Upper lobe of right lung (tissue), 1 donor: ENCODE measurements at places on chromosomes 1 and 21.

DNA sequence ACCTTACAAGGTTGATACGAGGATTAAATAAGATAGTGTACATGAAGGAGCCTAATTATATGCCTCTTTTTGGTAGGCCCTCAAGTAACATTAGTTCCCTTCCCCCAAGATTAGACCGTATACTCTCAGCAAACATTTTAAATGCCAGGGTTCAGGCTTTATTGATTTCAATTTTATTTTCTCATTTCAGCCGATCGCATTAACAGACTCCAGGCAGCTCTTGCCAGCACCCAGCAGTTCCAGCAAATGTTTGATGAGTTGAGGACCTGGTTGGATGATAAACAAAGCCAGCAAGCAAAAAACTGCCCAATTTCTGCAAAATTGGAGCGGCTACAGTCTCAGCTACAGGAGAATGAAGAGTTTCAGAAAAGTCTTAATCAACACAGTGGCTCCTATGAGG is 104.4 kb upstream of the BMP8A start:
- no peak for DNase-seq

- DNase-seq = no peak
Observed at GRCh38 chr21:35028451-35028978, 20.6 kb downstream of the RUNX1 start.

DNA sequence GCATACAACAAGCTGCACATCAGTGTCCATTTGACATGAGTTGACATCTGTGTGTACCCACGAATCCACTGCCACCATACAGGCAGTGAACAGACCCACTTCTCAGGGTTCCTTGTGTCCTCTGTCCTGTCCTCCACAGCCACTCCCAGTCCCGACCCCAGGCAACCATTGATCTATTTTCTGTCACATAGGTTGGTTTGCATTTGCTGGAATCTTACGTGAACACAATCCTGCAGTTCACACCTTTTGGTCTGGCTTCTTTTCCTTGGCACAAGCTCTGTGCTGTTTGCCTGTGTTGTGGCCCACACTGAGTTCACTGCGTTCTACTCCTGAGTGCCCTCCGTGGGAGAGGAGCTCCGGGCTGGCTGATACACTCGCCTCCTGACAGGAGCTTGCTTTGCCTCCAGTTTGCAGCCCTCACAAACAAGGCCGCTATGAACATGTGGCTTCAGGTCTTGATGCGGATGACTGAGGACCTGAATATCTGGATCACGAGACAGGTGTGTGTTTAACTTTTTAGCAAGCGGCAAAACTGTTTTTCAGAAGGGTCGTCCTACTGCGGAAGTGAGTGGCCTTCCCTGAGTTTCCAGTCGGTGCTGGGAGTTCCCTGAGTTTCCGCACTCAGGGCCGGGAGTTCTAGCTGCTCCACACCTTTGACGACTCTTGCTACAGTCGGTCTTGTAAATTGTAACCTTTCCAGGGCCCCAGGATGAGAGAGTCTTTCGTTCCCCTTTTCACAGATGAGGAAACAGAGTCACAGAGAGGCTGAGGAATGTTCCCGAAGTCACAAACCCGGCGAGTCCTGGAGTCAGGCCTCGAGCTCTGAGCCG is 13.0 kb upstream of the COL18A1 start:
- DNase-seq = peak; percentile 28

DNA sequence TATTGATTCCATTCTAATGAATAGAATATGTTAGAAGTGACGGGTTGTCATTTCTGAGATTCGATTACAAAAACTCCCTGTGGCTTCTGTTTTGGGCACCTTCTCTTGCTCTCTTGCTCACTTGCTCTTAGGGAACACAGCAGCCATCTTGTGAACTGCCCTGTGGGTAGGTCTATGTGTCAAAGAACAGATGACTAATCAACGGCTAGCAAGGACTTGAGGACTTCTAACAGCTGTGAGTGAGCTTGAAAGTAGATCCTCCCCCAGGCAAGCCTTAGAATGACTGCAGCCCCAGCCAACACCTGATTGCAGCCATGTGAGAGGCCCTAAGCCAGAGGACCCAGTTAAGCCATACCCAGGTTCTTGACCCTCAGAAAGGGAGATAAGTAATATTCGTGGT is 49.3 kb downstream of the AZIN2 start:
- no peak for DNase-seq

DNA sequence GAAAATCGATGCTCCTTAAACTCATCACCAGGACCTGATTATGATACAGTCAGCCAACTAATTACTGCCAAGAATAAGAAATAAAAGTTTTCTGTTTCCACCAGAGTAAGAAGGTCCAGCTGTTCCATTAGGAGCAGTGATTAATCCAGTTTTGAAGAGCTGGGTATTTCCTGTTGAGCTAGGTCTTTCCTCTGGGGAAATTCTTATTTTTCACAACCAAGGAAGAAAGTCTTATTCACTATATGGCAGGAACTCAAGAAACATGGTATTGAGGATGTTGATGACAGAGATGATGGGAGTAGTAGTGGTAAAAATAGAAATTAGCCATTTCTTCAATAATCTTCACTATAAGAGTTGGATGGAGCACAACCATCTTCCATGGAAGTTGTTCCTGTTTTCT is 374.6 kb upstream of the RUNX1 start:
- DNase-seq = no peak

GRCh38 chr1:67708606-67709005 is 23.6 kb downstream of the GADD45A start:
- no peak for DNase-seq

DNA sequence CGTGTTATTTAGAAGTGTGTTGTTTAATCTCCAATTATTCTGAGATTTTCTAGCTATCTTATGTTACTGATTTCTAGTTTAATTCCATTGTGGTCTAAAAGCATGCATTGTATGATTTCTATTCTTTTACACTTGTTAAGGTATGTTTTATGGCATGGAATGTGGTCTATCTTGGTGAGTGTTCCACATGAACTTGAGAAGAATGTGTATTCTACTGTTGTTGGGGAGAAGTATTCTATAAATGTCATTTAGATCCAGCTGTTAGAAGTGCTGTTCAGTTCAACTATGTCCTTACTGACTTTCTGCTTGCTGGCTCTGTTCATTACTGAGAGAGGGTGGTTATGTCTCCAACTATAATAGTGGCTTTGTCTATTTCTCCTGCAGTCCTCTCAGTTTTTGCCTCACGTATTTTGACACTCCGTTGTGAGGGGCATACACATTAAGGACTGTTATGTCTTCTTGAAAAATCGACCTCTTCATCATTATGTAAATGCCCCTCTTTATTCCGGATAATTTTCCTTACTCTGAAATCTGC is 12.0 kb upstream of the PLA2G5 start:
- DNase-seq = no peak

DNA sequence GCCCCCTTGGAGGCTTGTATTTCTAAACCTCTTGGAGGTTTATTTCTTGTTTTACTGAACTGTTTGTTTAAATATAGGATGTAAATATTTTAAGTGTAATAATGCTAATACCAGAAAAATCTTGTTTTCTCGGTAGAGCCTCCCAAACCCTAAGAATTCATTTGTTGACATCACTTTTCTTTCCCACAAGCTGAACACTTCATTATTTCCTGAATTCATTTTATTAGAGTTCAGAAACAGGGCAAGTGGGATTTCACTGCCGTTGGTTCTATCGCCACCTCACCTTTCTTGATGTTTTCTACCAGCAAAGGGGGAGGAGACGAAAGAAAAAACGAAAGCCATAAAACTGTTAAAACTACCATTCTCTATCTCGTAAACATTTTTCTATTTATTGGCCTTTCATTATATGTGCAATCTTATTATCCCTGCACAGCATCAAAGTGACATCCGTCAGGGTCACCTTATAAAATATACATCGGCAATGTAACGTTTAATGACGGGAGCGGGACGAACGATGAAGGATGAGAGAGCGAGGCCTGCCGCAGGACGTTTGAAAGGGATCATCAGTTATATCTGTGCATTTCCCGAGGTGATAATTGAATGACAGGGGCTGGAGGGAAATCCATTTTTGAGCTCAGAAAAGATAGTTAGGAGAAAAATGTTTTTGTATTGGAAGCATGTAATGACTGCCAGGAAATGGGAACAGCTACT is 59.5 kb downstream of the SLC45A1 start:
- DNase-seq = no peak

- DNase-seq = no peak
Observed at GRCh38 chr1:86950712-86951419, 36.4 kb downstream of the HS2ST1 start.

- no peak for DNase-seq
Observed at GRCh38 chr1:20555025-20555757, 2.8 kb downstream of the FAM43B start.

DNA sequence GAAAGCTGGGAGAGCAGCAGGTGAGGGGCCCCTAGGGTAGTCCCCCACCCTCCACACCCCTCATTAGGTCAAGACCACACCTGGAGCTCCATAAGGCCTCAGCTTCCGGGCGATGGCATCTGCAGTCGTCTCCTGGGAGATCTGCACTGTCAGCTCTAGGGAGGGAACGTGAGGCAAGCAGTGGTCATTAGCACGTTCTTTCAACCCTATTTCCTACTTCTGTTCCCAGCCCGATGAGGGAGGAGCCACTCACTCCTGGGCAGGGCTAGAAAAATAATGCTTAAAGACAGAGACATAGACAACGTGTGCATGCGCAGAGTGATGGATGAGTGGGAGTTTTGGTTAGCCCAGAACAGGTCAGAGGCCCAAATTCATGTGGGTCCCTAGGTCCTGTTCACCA is 9.7 kb downstream of the KDF1 start:
- DNase-seq = no peak

DNA sequence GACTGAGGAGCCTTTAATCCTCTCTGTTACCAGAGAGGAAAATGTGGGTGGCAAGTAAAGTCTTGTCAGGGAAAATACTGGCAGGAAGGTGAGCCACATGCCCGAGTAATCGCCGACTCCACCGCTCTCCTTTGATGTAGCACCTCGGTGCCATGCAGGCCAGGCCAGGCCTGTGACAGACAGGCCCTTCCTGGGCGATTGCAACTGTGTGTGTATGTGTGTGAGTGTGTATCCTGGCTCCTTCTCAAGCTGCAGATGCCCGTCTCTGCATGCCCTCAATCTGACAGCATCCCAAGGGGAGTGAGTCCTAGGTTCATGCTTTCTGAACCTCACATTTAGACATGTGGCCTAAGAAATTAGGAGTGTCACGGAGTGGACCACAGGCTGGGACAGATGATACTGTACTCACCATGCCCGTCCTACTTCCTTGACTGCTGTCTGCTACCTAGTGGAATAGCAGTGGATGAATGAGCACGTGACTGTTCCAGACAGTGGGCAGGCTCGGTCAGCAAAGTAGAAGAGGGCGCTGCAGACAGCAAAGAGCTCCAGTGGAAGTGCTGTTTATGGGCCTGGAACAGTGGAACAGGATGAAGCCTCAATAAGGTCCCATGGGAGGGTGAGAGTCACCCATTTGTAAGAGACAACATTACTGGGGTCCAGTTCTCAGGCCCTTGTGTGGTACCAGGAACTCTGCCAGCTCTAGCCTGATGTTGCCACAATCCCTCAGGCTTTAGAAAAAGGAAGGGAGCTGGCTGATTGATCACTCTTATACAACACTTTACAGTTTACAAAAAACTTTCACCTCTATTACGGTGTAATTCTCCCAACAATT is 25.3 kb downstream of the SERTAD4 start:
- no peak for DNase-seq

- DNase-seq = no peak
Observed at GRCh38 chr1:36309397-36309796, 3.2 kb downstream of the SH3D21 start.

DNA sequence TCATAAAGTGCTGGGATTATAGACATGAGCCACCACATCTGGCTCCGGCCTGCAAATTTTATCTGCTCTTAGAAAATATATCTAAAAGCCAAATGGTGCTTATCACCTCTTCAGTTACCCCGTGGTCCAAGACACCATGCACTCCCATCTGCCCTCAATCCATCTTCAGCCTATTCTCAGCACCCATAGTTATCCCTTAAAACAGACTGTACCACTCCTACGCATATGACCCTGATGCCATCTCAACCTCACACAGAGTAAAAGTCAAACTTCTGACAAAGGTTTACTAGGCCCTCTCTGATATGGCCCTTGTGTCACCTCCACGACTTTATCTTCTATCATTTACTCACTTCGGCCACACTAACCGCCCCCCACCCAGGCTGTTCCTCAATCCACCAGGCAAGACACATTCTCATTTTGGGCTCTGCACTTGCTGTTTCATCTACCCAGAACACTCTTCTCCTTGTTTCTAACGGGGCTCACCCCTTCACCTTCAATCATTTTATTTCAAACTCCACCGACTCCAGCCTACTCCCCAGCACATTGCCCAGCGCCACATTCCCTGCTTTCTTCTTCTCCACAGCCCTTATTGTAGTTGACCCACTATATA is 33.0 kb downstream of the USP48 start:
- DNase-seq = no peak

DNA sequence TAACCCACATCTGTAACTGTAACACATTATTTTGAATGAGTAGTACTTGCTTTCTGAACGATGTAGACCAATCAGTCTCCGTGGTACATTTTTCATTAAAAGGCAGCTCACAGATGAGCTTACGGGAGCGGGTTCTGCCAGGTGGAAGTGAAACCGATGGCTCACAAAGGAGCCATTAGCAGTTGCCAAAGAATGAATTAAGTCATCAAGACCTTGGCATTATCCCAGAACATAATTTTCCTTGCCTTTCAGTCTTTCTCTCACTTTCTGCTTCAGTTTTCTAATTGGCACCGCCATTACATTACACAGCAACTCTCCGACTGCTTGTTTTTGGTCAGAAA is 33.5 kb upstream of the UTS2 start:
- no peak for DNase-seq

- no peak for DNase-seq
Observed at GRCh38 chr1:37070126-37070525, 35.8 kb upstream of the GRIK3 start.

DNA sequence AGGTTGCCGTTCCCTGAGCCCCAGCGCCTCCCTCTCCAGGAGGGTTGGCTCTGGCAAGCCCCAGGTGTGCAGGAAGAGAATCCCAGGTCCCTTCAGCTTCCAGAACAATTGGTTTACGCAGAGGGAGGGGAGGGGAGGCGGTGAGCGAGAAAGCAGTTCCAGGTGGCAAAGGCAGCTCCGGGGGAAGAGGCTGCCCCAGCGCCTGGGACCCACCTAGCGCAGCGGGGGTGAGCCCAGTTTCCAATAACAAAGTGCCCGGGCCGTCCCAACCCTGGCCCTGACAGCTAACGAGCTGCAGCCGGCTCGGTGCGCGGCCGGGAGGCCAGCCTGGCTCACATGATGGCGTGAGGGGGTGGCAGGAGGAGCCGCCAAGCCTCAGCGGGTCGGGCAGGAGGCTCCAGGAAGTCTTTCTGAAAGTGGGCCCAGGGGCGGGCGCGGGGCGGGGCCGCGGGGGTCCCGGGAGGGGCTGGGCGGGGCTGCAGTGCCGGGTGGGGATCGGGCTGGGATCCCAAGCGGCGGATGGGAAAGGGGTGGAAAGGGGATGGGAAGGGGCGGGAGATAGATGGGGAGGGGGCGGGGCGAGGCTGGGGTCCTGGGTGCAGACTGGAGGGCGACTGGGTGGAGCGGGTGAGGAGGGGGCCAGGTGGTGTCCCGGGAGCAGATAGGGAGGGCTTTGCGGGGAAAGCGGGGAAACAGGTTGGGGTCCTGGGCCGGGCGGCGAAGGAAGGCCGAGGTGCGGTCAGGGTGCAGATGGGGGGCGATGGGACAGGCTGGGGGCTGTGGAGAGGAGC is 22.8 kb downstream of the DHRS3 start:
- peak; percentile 87 for DNase-seq
